ENCODE measurements at places on chromosomes 12 and 14.
A peak's percentile ranks its signal among the peaks of the same experiment; 100 is the strongest.

DNA sequence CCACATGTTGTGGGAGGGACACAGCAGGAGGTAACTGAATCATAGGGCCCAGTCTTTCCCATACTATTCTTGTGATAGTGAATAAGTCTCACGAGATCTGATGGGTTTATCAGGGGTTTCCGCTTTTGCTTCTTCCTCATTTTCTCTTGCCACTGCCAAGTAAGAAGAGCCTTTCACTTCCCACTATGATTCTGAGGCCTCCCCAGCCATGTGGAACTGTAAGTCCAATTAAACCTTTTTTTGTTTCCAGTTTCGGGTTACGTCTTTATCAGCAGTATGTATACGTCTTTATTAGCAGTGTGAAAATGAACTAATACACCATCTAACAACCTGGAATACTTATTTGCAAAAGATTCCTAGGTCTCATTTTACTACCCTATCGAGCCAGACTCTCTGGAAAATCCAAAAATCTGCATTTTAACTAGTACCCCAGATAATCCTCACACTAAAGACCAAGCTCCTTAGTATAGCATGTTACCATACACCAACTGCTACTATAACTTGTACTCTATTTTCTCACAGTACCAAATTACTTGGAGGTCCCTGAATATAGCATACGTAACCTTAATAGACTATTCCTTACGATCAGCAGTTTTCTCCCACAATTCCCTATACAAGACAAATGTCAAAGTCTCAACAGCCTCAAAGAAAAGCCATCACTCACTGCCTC is 11.5 kb downstream of the GTF2A1 start:
- no peak for DNase-seq

- no peak for DNase-seq
Measured at GRCh38 chr12:14773685-14774073, 29.6 kb downstream of the WBP11 start.

DNA sequence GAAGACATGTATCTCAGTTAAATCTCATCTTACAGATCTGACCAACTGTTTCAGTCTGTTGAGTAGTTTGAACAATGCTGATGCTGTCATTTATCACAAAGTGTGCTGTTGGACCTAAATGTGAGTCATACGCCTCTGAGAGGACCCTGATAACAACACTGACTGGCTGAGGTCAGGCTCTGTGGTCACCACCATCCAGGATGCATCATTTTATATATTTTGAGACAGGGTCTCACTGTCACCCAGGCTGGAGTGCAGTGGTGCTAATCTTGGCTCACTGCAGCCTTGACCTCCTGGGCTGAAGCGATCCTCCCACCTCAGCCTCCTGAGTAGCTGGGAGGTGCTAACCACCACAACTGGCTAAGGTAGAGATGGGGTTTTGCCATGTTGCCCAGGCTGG is 181.0 kb upstream of the RGS6 start:
- no peak for DNase-seq

DNA sequence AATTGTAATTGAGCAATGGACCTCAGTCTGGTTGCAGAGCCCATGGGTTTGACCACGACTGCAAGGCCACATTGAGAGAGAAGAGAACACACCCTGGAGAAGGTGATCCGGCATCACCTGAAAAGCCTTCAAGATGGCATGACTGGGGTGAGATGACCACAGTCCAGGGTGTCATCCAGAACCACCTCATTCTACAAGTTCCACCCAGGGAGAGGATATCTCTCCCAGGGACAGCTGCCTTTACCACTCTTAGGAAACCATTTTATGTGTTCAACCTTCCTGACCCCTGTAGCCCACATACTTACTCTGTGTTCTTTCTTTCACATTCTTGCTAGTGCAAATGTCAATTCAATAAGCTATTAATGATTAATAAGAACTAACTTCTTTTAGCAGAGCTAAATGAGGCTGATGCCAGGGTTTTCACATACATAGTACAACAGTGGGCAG is 43.4 kb upstream of the CPM start:
- no peak for DNase-seq

DNA sequence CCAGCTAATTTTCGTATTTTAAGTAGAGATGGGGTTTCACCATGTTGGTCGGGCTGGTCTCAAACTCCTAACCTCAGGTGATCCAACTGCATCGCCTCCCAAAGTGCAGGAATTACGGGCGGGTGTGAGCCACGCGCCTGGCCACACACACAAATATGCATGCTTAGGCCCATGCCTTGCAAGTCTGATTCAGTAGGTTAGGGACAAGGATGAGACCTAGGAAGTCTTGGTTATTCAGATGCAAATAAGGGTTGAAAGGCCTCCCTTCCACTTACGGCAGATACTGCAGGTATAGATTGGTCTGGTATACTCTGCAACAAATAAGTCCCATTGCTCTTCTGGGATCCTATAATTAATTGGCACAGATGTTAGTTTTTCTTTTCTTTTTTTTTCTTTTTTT is 32.9 kb downstream of the TXNRD1 start:
- no peak for DNase-seq

GRCh38 chr12:53625373-53625945 is 723 bp downstream of the ATF7 start:
- no peak for DNase-seq

DNA sequence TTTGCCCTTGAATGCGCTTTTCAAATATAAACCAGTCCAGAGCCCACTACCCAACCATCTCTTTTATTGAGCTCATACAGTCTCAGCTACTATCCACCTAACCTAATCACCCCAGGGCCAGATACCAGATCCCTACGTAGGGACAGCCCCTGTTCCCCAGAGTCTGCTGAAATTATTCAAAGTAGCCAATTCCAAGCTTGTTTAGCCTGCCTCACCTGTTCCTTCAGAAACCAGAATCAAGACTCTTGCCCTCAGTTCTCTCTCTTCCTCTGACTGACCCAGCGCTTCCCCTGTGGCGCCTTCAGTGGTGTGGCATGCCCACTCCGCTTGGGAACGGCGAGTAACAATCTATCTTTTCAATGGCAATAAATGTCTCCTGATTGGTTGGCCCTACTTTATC is 18.8 kb downstream of the BMAL2 start:
- no peak for DNase-seq

DNA sequence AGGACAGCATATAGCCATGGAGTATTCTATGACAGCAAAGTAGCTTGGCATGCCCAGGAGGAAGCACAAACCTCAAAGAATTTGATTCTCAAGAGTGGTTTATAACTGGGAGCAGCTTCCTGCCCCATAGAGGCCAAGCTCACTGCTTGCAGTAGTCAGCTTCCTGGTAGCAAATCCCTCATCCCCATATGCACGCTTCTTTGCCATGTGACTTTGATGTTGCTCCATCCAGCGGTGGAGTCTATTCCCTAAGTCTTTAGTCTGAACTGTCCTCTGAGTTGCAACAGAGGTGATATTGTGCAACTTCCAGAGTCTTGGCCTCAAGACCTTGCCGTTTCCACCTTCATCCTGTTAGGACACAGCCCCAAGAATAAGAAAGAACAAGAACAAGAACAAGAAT is 996.8 kb upstream of the TMEM132C start:
- DNase-seq: no peak

GRCh38 chr12:125172231-125172850 is 107.1 kb downstream of the AACS start:
- DNase-seq: no peak

DNA sequence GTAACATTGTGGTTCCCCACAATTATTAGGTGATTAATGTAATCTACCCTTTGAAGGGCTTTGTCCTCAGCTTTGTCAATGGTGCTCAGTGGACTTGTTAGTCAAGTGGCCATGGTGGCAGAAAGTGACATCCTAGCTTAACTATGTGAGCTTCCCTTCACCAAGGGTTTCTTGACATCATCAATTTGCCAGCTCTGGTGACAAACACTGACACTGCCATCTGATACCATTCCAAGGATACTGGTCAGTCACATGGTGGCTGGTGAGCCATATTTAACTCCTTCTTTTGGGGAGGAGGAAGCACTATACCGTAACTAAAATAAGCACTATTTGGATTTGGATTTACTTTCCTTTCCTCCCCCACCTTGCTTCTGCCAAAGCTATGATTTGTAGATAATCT is 115.7 kb downstream of the IGF1 start:
- DNase-seq: no peak

GRCh38 chr12:87413784-87414183 is 615.4 kb downstream of the C12orf50 start:
- DNase-seq: no peak

DNA sequence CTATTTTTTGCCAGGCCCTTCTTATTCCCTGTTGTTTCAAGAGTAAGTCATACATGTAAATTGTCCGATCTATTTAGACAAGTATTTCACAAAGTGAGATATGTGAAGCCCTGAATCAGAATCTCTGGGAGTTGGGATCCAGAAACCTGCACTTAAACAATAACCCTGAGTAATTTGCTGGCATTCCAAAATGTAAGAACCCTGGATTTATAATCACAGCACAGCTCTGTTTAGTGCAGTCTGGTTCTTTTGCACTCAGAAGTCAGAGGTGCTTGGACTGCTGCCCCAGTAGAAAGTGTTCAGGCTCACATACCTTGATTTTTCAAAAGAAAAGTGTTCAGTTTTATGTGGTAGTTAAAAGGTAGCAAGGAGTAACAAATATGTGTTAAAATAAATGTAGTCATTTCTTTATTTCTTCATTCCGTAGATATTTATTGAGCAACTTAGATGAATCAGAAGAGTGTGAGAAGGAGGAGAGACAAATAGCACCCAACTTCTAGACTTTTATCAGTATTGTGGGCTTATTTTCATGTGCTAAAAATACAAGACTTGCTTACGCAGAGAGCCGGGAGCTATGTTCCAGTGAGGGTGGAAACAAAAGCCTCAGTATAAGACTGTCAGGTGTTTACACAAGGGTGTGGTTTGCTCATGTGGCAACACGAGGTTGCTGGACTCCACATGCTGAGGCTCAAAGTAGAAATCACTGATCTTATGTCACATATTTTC is 70.1 kb downstream of the SYNE2 start:
- no peak for DNase-seq

DNA sequence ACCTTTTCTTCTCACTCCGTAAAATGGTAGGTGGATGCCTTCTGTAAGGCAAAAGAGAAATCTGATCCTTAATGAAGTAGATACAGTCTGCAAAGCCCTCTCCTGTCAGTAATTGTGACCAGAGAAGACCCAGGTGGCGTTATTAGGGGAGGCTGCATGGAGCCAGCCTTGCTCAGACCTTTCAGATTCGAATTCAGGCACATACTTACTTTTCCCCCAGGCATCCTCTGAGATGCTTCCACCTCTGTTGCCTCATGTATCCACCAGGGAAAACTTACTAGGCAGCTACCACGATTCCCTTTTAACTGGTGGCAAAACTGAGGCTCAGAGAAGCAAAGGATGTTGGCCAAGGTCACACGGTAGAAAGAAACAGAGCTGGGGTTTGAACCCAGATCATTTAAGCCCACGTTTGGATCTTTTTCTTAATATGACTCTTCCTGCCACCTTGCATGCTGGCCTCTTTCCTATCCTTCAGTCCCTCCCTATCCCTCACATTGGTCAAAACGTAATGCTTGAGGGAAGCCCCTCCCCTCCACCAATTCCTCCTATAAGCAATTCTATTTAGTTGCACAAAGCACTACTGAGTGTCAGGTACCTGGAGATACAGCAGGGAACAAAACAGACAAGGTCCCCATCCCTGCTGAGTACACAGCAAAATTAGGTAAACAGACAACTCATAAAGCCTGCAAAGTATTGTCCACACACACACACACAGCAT is 179.4 kb downstream of the KSR2 start:
- DNase-seq: no peak

GRCh38 chr12:47361389-47362021 is 281.7 kb upstream of the AMIGO2 start:
- DNase-seq: peak; percentile 59

DNA sequence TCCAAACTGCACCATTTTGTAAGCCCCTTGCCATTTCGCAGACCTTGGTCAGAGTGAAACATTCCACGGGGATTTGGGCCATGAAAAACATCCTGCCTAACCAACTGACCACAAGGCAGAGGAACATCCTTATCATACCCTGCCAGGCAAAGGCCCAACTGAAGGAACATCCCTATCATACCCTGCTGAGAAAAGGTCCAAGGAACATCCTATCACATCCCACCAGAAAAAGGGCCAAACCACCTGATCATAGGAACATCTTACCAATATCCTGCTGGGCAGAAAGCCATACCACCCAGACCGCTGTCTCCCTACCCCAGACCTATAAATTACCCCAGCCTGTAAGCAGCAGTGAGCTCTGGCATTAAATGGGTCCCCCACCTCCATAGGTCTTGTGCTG is 19.4 kb upstream of the LRRC9 start:
- no peak for DNase-seq

GRCh38 chr12:11967376-11968047 is 103.2 kb upstream of the BCL2L14 start:
- no peak for DNase-seq

- DNase-seq: no peak
Measured at GRCh38 chr12:93060666-93061472, 131.8 kb upstream of the EEA1 start.

DNA sequence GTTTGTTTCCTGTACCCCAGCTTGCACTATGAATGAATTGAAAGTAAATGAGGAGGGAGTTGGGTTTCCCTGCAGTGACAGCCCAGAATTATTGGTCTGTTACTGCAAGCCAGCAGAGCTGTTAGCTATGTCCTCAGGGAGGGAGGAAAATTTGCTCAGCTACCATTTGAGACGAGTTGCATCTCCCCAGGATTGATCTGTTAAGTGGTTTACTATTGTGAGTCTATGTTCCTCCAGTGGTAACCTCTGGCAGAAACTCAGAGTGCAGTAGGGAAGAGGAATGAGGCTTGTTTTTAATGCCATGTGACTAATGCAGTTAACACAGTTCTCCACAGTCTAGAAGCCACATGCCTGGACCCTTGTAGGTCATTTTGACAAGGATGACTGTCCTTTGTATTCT is 173.9 kb downstream of the SLC15A4 start:
- DNase-seq: no peak

- DNase-seq: no peak
Measured at GRCh38 chr12:127957001-127957660, 309.8 kb upstream of the TMEM132C start.

DNA sequence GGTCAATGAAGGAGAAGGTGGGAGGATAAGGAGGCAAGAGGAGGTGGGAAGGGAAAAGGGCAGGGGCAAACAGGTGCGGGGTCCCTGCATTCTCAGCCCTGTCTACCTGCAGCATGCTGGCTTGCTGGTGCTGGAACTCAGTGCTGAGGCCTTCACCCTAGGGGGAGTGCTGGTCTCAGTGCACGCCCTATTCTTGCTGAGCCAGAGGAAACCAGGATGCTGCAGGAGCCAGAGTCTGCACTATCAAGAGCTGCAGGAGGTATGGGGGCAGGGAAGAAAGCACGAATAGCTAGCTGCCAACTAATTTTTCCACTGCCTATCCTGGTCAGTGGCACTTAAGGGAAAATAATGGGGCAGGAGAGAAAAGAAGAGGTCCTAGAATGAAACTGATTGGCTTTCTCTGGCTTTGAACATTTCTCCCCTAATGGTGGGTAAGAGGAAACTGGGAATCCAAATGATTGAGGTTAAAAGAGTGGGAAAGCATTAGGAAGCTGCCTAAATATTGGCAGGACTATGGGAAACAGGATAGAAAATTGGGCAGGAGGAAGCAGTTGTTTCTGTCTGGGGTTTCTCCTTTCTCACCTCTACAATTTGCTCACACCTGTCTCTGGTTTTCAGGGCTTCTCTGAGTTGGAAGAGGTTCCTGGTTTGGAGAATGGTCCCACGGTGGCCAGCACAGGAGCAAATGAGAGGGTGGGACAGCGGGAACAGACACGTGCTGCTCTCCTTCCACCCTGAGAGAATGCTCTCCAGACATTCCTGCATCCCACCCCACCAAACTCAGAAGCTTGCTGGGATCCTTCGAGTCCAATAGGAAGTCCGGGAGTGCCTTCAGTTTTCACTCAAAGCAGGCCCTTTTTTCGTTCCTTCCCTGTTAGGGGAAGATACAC is 1.9 kb downstream of the TMEM253 start:
- DNase-seq: no peak

Measured in stimulated activated naive CD4-positive, alpha-beta T cell (primary cell).